Stimulated activated CD4-positive, alpha-beta T cell treated with anti-CD3 and anti-CD28 coated beads, Interleukin-12 subunit alpha, Interleukin-12 subunit beta, amount 100 ng/mL, for 4 hours (primary cell): ENCODE measurements at places on chromosomes 3 and 15.

- DNase-seq = no peak
Observed at GRCh38 chr15:89790206-89790605, 14.1 kb downstream of the MESP2 start.

DNA sequence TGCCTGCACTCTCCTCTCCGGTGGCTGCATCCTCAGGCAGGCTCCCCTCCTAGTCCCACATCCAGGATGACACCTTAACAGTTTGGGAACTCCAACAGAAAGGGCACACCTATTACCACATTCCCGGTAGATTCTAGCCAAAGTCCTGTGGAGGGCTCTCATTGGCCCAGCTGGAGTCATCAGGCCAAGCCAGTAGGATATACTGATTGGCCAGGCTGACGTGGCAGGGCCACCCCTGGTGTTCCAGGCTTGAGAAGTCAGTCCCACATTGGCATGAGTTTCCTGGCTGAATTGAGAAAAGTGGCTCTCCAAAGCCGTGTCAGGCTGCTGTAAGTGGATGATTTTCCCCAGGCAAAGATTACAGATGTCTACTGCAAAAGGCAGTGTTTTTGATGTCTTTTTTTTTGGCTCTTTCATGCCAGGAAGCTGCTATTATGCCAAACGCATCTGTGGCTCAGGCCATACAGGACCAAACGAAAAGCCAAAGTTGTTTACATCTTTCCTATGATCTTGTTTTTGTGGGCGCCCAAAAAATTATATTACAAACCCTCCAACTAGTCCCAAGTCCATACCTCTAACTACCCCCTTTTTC, 6.6 kb upstream of the BLM start:
- DNase-seq = no peak

GRCh38 chr3:101185341-101185740, 135.0 kb downstream of the IMPG2 start:
- no peak for DNase-seq

GRCh38 chr15:63599401-63600000, 2.3 kb downstream of the FBXL22 start:
- peak; percentile 29 for DNase-seq

DNA sequence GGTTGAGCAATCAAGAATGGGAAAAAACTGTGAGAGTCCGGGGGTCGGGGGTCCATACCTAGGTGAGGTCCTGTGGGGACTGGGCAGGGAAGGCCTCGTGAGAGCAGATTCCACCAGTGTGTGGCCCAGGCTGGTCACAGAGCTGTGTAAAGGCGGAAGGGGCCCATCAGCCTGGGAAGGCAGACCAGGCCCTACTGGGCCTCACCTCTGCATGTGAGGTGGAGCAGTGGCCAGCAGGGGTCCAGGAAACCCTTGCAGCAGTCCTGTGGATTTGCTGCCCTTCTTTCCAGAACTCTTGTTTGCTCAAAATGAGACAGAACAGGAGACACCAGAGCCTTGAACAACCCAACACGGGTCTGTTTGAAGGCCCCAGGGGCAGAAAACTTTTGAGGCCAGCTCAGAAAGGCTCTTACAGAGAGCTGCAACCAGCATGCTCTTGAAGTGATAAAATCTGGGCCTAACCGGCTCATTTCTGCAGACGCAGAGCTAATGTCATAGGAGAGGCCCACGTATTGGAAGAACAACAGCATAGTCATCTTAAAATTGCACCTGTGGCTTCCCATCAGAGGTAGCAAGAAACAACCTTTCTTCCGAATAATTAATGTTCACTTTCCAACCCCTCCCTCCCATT, 30.3 kb upstream of the HHATL start:
- no peak for DNase-seq
